Testis (tissue), 5 donors: ENCODE measurements at places on chromosomes 4 and X. TPM values are rescaled to one million over a fixed set of nuclear protein-coding genes. Genes with fewer than 3 reads are reported as not detected.

The GPR173 gene
- 2.8 TPM for total RNA-seq

The ARX gene
- 13.4 TPM for total RNA-seq

The WAS gene
- 5.5 TPM for total RNA-seq

The FGG gene
- total RNA-seq = 0.25 TPM

The FTSJ1 gene
- total RNA-seq = 46.4 TPM

The GAGE12E gene
- total RNA-seq = 1.2 TPM

DNA sequence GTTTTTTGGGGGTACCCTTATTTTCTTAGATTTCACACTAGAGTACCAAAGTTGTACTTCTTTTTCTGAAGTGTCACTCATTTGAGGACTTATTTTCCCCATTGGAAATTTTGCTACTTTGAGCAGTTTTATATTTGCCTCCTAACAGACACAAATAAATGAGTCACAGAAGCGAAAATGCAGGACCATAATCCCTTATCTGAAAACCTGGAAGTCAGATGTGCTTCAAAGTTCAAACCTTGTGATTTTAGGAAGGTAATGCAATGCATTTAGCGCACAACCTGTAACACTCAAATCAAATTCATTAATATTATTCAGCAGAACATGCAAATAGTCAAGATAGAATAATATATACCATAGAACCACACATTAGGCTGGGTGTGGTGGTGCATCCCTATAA lies 6.9 kb downstream of the RELL1 start:
- no peak for DNase-seq
- peaks cover 7% of the 10 kb centered on the region for H3K4me1 ChIP-seq
- H3K27ac ChIP-seq = no peak overlapping the region
- H3K36me3 ChIP-seq = no peaks in the 10 kb centered on the region
- H3K27me3 ChIP-seq = no peaks in the 10 kb centered on the region
- no peak overlapping the region for H3K4me3 ChIP-seq

- DNase-seq = no peak
- H3K27me3 ChIP-seq = peaks cover 3% of the 10 kb centered on the region
- peak overlapping the region; percentile 58 for H3K4me3 ChIP-seq
Measured at GRCh38 chr4:30716681-30717207, 3.4 kb upstream of the PCDH7 start.

- no peak overlapping the region for H3K27ac ChIP-seq
- no peaks in the 10 kb centered on the region for H3K4me1 ChIP-seq
- H3K4me3 ChIP-seq = no peak overlapping the region
- H3K36me3 ChIP-seq = no peaks in the 10 kb centered on the region
Measured at GRCh38 chr4:145808021-145808650, 128.2 kb downstream of the C4orf51 start.

- no peak for DNase-seq
- no peak overlapping the region for H3K4me3 ChIP-seq
- no peaks in the 10 kb centered on the region for H3K27me3 ChIP-seq
- H3K27ac ChIP-seq = no peak overlapping the region
- H3K36me3 ChIP-seq = no peaks in the 10 kb centered on the region
Measured at GRCh38 chr4:38495446-38495845, 168.6 kb upstream of the KLF3 start.

DNA sequence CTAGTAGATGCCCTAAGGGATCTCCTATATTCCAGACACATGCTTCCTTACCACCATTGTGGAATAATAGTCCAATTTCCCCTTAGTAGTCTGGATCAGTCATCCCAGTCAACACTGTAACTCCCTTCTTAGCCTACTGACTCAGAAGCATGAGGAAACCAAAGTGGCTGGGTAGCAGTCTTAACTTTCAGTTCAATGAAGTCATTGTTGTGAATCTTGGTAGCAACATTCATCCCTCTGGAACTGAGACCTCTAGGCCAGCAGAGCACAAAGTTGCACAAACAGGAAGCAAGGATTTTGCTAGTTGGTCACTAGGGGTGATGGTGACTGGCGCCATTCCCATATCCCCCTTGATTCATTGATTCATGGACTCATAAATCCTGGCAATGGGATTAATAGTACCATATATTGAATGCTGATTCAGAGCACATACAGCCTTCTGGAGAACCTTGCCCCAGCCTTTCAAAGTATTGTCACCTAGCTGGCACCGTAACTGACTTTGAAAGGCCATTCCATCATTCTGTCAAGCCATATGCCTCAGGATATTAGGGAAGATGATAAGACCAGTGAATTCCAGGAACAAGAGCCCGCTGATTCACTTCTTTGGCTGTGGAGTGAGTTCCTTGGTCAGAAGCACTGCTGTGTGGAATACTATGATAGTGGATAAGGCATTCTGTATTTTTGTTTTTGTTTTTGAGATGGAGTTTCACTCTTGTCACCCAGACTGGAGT lies 19.7 kb upstream of the GPAT3 start:
- no peaks in the 10 kb centered on the region for H3K36me3 ChIP-seq
- H3K4me1 ChIP-seq = no peaks in the 10 kb centered on the region
- H3K27ac ChIP-seq = no peak overlapping the region
- no peak for DNase-seq
- H3K27me3 ChIP-seq = no peaks in the 10 kb centered on the region

GRCh38 chr4:4780729-4781244 lies 78.7 kb upstream of the MSX1 start:
- H3K27ac ChIP-seq = no peak overlapping the region
- no peak for DNase-seq
- no peaks in the 10 kb centered on the region for H3K36me3 ChIP-seq
- H3K4me1 ChIP-seq = no peaks in the 10 kb centered on the region
- H3K4me3 ChIP-seq = no peak overlapping the region
